Epithelial cell of umbilical artery (primary cell): ENCODE measurements at places on chromosomes 11 and 22. TPM values are rescaled to one million over a fixed set of nuclear protein-coding genes. Genes with fewer than 3 reads are reported as not detected.

WNT7B gene
- under 0.01 TPM in 1 of 2 replicates, not detected in the other for total RNA-seq

IFTAP gene
- total RNA-seq, result 40.3 and 45.4 TPM in 2 replicates

POU2AF1 gene
- total RNA-seq, result not detected in 2 replicates

OOSP3 gene
- total RNA-seq, result not detected in 2 replicates

PRRG4 gene
- total RNA-seq, result under 0.01 and 0.15 TPM in 2 replicates

OTOG gene
- total RNA-seq, result not detected in 2 replicates

PHOX2A gene
- total RNA-seq, result not detected in 2 replicates

GPR83 gene
- total RNA-seq, result not detected in 2 replicates

KCTD21 gene
- 3.8 and 3.9 TPM in 2 replicates for total RNA-seq

ATXN10 gene
- 86.5 and 97.1 TPM in 2 replicates for total RNA-seq

TBX10 gene
- not detected in 2 replicates for total RNA-seq

MS4A4A gene
- total RNA-seq, result not detected in 2 replicates

KIAA1671 gene
- total RNA-seq, result 14.3 and 20.1 TPM in 2 replicates

HMBS gene
- total RNA-seq, result 6.5 and 13.2 TPM in 2 replicates

CADM1 gene
- total RNA-seq, result 13.3 and 20.8 TPM in 2 replicates

A4GALT gene
- total RNA-seq, result 9.4 and 17.8 TPM in 2 replicates

FGF4 gene
- not detected in 2 replicates for total RNA-seq

POLR2L gene
- total RNA-seq, result 25.2 and 71.8 TPM in 2 replicates

MYRF gene
- 0.91 and 0.97 TPM in 2 replicates for total RNA-seq

FBLN1 gene
- total RNA-seq, result 2.3 and 14.3 TPM in 2 replicates

SAA2 gene
- not detected in 2 replicates for total RNA-seq
